ENCODE measurements at places on chromosomes 16 and 17. TPM values are rescaled to one million over a fixed set of nuclear protein-coding genes. Genes with fewer than 3 reads are reported as not detected.
A peak's percentile ranks its signal among the peaks of the same experiment; 100 is the strongest.

DNA sequence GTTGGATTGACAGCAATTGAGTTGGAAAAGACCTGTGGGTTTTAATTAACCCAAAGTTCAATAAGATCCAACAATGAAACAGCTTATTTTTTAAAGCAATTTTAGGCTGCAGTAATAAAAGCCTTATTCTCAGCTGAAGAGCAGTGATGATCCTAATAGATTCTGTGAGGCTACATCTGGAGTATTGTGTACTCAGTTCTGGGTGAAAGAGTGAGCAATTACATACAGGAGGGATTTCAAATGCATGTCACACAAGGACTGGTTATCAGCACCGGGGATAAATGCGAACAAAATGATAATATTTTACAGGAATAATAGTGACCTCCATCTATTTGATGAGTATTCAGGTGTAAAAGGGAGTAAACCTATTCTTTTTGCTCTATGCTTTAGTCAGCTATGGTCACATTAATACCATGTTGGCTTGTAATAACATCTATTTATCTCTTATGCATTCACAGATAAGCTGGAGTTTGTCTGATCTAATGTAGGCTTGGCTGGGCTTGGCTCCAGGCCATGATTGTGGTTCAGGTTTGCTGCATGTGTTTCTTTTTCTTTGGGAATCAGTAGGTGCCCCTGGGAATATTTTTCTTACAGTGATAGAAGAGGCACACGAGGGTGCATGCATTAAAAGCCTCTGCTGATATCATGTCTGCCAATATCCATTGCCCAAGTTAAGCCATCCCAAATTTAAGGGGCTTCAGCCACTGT, 22.2 kb upstream of the TOX3 start:
- no peak for DNase-seq

Gene ITGA2B
- 0.78 TPM for total RNA-seq

- DNase-seq = no peak
Observed at GRCh38 chr16:11684231-11685025, 16.2 kb downstream of the SNN start.

DNA sequence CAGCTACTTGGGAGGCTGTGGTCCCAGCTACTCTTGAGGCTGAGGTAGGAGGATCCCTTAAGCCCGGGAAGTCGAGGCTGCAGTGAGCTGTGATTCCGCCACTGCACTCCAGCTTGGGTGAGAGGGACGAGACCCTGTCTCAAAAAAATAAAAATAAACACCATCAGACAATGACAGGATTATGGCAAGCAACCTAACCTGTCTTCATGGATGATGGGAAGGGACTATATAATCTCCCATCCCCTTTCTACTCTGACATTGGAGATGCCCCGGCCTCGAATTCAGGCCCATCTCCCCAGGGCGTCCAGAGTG, 893 bp downstream of the TRIM25 start:
- DNase-seq = no peak

- DNase-seq = peak; percentile 37
Observed at GRCh38 chr17:74527081-74527480, 4.2 kb downstream of the CD300LB start.

GRCh38 chr17:6352016-6352415, 82.9 kb downstream of the AIPL1 start:
- no peak for DNase-seq

- DNase-seq = no peak
Observed at GRCh38 chr16:698911-699671, 6.5 kb downstream of the FBXL16 start.

DNA sequence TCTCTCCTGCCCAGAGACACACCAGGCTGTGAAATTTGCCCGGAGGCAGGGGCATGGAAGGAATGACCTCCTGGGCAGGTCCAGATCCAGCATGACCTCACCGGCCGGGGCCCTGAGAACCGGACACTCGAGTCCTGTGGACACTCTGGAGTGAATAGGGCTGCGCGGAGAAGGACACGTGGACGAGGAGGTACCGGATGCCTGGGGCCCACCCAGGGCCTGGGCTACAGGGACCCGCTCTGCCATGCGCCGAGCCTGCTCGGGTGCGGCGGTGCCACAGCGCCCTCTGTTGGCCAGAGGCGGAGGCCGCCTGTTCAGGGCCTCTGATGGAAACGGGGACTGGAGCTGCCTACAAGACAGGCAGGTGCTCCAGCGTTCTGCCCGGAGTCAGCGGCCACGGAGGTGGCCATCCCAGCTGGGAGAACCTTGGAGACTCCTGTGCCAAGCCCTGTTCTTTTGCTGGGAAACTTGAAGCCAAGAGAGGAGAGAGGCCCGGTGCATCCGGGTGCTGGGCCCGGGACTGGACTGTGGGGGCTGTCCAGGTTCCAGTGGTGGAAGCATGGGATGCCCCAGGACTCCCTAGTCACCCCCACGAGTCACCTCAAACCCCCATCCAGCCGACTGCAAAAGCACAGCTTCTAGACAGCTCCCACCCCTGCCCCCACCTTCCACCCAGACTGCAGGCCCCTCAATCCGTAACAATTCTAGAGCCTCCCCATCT, 19.3 kb upstream of the NXPH3 start:
- peak; percentile 91 for DNase-seq

Gene C16orf89
- 3.5 TPM for total RNA-seq

Gene CES3
- 0.78 TPM for total RNA-seq

GRCh38 chr16:15792563-15792971, 64.3 kb downstream of the MYH11 start:
- DNase-seq = no peak

DNA sequence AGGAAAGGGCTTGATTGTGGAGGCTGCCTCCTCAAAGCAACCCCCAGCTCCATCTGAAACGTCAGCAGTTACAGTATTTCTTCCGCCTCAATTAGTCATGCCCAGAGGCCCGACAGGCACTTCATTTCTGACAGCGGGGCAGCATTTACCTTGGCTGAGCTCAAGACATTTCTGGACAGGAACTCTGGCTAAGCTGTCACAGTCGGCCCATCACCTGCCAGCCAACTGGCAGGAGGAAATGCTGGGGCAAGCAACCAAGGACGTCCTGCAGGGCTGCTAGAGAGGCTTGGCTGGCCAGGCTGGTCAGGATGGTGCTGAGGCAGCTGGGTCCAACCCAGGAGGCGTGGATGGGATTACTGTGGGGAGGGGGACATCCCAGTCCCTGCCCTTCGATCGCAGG, 27.8 kb downstream of the PLXDC1 start:
- DNase-seq = no peak

DNA sequence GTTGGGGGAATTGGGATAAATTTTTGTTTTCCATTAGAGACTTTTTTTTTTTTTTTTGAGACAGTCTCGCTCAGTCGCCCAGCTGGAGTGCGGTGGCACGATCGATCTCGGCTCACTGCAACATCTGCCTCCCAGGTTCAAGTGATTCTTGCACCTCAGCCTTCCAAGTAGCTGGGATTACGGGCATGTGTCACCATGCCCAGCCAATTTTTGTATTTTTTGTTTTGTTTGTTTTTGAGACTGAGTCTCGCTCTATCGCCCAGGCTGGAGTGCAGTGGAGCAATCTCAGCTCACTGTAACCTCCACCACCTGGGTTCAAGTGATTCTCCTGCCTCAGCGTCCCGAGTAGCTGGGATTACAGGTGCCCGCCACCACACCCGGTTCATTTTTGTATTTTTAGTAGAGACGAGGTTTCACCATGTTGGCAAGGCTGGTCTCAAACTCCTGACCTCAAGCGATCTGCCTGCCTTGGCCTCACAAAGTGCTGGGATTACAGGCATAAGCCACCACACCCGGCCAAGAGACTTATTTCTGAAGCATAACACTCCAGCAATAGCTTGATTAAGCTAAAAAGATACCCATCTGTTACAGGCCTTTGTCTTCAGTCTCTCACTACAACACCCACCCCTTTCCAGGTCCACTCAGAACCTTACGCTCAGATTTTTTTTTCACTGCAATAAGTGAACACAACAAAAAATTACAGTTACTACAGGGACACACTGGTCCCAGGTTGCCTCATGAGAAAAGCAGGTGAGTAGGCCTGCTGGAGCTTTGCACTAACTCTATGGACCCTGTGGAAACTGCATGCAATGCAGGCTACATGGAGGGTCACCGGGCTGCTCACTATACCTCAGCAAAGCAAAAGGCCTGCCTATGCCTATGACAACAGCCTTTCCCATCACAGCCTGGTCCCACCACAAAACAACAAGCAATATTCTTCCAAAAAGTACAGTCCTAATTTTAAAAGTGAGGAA, 34.6 kb downstream of the KANSL1 start:
- no peak for DNase-seq

Gene PIGL
- 5.4 TPM for total RNA-seq

- DNase-seq = no peak
Observed at GRCh38 chr17:12646761-12647422, 18.8 kb upstream of the MYOCD start.

DNA sequence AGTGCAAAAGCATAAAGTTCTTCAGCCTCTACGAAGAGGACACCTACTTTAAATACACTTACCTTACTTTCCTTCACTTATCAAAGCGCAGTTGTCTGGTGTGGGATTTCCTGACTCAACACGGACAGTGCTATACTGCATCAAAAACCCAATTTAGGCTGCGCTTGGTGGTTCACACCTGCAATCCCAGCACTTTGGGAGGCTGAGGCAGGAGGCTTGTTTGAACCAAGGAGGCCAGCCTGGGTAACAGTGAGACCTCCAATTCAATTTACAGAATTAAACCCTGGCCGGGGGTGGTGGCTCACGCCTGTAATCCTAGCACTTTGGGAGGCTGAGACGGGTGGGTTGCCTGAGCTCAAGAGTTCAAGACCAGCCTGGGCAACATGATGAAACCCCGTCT, 4.1 kb downstream of the JMJD6 start:
- no peak for DNase-seq

- DNase-seq = peak; percentile 95
Observed at GRCh38 chr17:45385331-45385997, 47.2 kb downstream of the ARHGAP27 start.

- DNase-seq = no peak
Observed at GRCh38 chr17:66533572-66533971, 231.2 kb downstream of the PRKCA start.

DNA sequence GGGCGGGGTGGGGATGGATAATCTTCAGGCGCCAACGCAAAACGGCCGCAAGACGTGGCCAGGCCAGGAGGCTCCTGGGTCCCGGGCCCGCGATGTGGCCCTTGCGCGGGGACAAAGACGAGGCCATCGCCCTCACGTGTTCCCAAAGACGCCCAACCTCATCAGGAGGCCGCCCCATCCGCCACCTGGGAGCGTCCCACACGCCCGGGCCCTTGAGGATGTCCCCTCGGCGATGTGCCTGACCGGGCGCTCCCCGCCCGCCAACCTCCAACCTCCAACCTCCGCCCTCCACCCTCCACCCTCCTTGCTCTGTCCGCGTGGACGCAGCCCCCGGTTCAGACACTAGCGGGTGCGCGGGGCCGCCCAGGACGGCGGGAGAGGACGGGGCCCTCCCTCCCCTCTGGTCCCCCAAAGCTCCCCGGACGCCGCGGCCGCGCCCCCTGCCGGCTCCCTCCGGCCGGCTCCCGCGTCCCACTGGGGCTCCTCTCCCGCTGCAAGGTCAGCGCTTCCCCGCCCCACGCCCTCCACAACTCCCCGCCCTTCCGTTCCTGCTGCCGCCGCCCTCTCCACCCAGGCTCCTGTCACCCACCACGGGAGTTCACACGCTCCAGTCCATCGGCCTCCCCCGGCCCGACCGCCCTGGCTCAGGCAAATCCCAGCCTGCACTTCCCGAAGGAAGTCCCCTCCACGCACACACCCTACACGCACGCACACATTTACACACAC, 250.8 kb upstream of the RPL38 start:
- peak; percentile 74 for DNase-seq

Gene CD7
- total RNA-seq = 0.73 TPM

- DNase-seq = no peak
Observed at GRCh38 chr16:74455213-74455612, 33.9 kb upstream of the CLEC18B start.

DNA sequence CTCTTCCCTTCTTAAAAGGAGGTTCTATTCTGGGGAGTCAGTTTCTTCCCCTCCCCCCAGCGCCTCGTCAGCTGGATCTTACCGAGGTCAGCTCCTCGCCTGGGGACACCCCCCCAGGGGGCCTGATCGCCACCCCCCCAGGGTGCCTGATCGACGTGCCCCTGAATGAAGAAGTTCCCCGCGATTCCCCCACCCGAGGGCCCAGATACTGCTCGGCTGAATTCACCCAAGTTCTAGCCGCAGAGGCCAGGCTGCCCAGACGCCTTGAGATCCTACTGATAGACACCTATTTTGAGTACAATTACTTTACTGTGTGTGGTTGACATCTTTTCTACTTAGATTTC, 1.4 kb downstream of the RAB11FIP3 start:
- no peak for DNase-seq

All from Right ventricle myocardium inferior (tissue), 1 donor.